ENCODE measurements at places on chromosomes 6 and 20.

DNA sequence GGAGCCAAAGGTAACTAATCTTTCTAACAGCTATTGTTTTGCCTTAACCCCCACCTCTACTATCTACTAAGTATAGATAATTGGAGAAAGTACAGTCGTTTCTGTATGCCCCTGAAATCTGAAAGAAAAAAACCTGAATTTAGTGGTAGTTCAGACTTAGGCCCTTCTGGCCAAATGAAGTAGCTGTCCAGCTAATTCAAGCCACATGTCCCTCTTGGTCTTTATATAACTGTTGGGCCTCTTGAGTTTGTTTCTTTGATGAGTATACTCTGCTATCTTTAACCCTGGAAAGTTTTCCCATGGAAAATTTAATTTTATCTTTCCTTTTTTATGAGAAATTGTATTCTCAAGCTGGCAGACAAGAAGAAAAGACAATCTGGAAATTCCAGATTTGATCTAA lies 73.0 kb upstream of the FAM8A1 start:
- DNase-seq, result no peak

DNA sequence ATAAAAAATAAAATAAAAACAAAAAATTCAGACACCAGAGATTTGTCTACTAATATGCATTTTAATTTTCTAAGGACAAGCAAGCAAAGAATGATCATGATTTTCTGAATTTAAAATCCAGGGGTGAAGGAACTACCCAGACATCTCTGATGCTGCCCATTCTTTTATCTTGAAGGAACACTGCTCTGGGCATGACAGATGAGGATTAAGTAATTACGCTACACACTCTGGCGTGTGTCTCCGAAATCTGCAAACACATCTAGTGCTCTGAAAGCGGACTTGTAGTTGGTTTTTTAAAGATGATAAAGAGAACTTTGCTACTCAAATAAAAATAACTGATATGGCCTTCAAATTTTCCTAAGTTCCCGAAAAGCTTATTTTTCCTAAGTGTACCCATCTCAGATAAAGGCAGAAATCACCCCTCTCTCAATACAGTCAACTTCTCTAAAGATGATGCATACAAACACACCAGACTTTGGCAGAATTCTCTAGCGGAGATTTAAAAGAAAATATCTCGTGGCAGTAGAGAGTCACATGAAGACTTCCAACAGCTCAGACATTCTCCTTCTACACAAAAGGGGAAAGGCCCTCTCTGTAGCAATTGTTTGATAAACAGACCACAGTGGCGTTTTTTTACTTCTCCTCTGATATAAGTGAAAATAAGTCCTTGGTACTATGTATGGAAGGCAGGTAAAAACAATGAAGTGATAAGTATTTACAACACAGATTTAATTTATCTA lies 133.8 kb downstream of the BACH2 start:
- no peak for DNase-seq

DNA sequence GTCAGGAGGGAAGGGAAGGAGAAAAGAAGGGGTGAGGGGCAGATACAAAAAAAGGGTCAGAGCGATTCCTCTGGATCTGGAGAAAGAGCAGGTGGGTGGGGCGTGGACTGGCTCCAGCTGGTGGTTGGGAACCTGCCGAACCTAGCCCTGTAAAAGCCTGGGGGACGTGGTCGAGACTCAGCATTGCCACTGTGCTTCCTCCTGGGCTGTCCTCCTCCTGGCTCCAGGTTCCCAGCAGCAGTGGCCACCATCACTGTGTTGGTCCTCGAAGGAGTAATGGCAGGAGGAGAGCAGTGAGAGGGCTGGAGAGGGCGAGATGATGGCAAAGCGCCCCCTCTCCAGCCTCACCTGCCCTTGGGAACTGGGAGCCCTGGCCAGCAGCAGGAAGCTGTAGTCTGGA lies 3.5 kb upstream of the RAET1L start:
- DNase-seq, result no peak

- DNase-seq, result no peak
Measured at GRCh38 chr6:30345852-30346251, 896 bp downstream of the RPP21 start.

DNA sequence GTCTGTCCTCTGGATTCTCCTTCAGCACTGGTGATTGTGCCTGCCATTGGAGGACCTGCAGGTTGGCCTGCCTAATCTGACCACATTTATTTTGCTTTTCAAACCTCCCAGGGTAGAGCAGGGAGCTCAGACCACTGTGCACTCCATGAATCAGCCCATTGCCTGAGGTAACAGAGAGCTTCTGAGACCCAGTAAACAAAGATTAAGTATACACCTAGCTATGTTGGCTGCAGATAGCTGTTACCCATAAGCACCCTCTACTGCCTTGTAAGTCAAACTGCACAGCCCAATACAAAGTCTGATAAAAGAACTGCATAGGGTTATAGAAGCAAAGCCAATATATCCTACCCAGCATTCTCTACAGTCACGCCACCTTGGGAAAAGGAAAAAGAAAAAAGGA lies 338.7 kb downstream of the HTR1B start:
- no peak for DNase-seq

DNA sequence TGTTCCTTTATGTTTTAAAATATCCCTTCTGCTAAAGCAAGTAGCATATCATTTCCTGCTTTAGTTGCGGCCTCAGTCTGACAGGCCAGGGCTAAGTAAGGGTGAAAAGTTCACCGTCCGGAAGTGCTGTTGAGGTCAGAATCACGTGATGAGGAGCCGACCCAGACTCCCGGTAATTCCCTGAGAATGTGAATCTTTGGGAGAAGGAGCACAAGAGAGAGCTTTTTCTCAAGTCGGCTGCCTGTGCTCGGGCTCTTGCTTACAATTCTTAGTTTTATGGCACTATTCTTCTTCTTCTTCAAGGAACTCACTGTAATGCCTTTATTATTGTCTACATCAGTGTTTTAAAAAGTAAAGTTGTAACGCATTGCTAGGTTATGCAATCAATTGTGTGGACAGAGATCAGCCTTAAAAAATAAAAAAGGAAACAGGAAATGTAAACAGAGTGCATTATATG lies 309.3 kb downstream of the PRL start:
- DNase-seq, result peak; percentile 97

All from kidney (tissue), 22 donors.